T-helper 17 cell (primary cell): ENCODE measurements at places on chromosomes 2 and 18.

GRCh38 chr2:73117441-73117840 lies 4.7 kb upstream of the RAB11FIP5 start:
- DNase-seq, result no peak

DNA sequence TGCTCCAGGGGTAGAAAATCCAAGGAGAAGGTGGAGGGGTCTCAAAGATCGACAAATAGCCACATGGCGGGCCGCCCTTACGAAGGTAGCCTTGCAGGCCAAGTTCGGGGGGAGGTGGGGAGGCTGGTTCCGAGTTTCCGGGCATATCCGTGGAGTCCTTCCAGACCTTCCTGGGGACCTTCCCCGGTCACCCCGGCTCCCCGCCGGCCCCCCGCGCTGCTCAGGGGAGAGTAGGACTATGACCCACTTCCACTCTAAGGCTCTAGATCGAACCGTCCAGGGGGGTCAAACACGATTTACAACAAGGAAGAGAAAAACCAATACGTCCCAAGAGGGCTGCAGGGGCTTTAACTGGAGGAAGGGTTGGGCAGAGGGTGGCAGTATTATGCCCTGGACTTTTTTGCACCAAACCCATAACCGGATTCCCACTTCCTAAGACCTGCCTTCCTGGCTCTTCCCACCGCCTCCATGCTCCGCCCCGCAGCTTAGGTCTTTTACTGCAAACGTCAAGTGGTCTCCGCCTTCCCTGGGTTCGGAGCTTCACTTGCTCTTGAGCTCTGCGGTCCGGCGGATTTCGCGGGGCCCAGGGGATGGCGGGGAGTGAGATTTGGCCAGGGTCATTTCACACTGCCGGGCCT lies 779 bp upstream of the LYPD6 start:
- DNase-seq, result no peak

DNA sequence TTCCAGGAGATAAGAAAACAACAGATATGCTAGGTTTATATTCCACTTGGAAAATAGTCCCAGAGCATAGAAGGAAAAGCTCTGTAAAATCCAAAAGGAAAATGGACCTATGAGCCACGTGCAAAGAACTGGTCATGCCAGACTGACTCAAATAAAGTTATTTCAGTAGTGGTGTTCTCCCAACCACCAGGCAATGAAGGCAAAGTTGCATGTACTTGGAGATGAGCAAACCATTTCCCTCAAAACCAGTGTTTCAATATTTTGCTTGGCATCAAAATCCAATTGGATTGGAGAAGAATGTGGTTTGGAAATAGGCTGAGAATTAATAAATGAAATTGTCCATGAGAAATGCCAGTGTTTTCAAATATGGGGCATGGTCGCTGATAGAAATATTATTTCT lies 237.5 kb downstream of the ICOS start:
- DNase-seq, result no peak

DNA sequence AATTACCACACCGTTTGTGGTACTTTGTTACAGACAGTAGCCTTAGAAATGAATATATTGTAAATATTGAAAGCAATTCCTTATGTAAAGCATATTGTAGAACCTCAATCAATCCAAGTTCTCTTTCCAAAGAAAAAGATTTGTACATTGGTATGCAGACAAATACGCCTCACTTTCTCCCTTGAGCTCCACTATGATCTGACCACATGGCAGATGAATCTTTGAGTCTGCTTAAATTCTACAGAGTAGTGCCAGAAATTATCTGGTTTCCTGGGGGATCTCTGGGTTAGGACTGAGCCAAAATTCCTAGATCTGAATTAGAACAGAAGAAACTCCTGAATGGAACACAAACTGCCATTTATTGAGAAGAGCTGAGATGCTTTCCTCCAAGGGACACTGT lies 99.0 kb downstream of the CPO start:
- DNase-seq, result no peak

DNA sequence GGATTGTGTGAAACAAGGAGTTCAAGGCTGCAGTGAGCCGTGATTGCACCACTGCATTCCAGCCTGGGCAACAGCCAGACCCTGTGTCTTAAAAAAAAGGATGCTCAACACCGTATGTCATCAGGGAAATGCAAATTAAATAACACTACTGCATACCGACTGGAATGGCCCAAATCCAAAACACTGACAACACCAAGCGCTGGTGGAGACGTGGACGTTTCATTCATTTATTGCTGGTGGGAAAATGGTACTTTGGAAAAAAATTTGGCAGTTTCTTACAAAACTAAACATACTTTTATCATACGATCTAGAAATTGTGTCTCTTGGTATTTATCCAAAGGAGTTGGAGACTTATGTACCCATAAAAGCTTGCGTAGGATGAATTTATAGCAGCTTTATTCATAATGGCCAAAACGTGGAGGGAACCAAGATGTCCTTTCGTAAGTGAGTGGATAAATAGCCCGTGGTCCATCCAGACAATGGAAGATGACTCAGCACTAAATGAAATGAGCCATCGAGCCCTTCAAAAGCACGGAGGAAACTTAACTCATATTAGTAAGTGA lies 24.2 kb downstream of the NEU4 start:
- DNase-seq, result no peak
